ENCODE measurements at places on chromosomes 16 and 17.

DNA sequence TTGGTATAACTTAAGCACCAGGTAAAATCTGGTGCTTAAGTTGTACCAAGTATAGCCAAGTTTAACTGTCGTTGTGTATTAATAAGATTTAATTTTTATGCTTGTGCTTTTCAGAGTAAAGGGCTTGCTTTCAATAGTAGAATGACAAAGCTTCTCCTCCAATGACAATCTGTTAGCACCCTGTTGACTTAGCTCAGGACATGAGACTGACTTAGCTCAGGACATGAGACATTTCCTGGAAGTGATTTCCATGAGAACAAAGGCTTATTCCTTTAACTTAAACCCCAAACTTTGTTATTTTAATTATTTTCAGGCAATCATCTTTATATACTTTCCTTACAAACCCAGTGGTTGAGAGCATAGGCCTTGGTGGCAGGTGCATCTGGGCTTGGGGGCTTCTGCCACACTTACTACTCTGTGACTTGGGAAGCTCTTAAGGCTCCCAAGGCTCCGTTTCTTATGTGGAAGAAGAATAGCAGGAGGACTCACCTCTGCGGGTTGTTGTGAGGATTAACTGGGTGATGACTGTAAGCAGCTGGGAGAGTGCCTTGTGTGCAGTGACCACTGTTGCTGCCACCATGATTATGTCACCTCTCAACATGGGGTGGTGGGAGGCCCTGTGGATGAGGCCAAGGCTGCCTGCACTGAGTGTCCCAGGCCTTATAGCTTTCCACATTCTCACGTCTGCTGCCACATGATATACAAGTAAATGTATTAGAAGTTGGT lies 59.4 kb upstream of the CMIP start:
- DNase-seq, result no peak

DNA sequence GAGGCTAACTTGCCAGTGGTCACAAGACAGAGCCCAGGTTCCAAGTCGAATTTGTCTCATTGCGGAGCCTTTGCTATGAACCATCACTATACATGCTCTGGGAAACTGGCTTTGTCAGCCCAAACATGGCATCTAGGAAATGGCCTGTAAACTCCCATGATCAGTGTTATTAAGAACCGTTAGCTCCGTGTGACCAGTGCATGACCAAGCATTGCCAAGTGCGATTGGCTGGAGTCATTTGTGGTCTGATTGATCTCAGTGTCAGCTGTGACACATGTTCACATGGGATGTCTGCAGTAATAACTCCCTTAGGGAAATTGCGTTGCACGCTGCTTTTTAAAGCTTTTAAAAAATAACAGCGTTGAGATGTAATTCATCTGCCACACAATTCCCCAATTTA lies 18.6 kb upstream of the CDH3 start:
- DNase-seq, result no peak

DNA sequence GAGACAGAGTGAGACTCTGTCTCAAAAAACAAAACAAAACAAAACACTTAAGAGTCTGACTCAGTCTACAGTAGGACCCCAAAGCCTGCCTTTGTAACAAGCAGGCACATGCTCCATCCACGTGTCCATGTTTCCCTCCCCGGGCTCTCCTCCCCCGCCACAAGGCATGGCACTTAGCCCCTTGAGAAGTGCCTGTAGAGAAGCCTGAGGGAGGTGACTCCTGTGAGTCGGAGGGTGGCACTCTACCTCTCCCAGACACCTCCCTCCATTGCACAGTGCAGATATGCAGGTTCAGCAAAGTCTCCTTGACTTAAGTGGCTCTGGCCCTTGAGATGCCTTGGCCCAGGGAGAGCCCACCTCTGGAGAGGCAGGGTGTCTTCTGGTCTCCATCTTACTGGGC lies 6.8 kb downstream of the FHOD1 start:
- no peak for DNase-seq

DNA sequence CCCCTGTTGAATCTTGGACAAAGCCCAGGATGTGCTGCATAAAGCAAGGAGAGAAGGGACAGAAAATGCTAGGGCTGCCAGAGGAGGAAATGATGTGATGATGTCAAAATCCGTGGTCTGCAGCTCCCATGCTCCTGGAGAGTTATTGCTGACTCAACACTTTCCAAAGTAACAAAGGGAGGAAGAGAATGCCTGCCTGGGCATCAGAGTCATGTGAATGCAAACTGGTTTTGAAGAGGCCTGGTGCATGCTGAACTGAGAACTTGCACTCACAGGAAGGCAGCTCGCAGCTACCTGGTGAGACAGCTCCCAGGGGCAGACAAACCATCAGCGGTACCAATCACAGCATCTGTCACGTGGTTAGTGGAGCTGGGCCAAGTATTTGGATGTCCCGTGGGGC lies 2.8 kb downstream of the MARVELD3 start:
- DNase-seq, result no peak

DNA sequence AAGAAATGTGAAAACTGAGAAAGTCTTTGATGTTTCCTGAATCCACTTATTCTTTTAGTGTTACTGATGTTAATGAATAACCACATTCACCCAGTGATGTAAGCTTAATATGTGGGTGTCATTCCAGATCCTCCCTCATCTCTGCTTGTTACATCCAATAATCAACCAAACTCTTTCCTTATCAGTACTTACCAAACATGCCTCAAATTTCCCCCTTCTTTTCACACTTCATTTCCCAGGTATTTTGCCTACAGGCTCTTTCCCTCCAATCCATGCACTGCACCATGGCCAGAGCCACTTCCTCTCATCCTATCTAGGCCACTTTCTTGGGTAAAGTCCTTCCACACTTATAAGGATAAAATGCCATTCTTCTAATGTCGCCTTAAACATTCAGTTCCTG lies 451.5 kb downstream of the NPIPA7 start:
- DNase-seq, result no peak

DNA sequence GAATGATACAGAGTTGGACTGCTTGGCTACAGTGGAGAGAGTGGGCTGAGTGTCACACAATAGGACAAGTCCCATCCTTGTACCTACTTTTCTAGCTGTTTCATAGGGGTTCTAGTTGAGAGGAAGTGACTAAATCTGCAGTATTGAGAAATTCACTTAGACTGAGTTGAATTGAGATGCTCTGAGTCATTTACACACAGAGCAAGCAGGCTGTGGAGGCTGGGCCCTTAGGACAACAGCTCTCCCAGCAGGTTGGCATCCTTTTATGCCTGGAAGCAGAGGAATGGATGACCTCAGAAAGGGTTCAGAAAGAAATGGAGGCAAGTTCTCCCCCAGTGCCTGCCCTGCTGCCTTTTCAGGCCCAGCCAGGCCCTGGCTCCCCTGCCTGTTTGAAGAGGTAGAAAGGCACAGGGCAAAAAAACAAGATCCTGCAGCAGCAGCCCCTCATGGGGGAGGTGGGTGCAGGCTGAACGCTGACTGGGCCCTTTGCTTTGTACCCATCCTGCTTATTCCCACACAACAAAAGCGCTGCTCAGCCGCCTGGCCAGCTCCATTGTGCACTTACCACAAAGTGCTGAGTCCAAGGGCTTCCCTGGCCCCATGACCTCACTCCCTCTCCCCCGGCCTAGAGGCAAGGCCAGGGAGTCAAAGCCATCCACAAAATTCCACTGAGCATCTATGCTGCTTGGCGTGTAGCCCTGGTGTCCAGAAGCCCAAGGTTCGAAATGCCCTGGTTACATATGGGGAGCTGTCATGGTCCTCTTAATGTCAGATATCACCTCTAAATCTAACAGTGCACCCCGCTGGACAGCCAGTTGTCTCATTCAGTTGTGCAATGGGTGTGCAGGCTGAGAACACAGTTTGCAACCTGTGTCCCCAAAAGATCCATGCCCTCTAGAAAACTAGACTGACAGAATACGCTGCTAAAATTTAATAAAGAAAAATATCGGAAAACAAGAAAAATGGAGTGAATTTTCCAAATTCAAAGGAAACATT lies 5.4 kb upstream of the CRYBA1 start:
- DNase-seq, result no peak

- no peak for DNase-seq
Observed at GRCh38 chr17:47705536-47706530, 11.9 kb downstream of the TBKBP1 start.

- no peak for DNase-seq
Observed at GRCh38 chr17:51941272-51941671, 217.2 kb downstream of the CA10 start.
